ENCODE measurements at places on chromosomes 16 and 17. TPM values are rescaled to one million over a fixed set of nuclear protein-coding genes. Genes with fewer than 3 reads are reported as not detected.

GRCh38 chr17:20066253-20066652, 57.1 kb downstream of the SPECC1 start:
- DNase-seq = peak; percentile 76

CA5A gene
- not detected for total RNA-seq

DNA sequence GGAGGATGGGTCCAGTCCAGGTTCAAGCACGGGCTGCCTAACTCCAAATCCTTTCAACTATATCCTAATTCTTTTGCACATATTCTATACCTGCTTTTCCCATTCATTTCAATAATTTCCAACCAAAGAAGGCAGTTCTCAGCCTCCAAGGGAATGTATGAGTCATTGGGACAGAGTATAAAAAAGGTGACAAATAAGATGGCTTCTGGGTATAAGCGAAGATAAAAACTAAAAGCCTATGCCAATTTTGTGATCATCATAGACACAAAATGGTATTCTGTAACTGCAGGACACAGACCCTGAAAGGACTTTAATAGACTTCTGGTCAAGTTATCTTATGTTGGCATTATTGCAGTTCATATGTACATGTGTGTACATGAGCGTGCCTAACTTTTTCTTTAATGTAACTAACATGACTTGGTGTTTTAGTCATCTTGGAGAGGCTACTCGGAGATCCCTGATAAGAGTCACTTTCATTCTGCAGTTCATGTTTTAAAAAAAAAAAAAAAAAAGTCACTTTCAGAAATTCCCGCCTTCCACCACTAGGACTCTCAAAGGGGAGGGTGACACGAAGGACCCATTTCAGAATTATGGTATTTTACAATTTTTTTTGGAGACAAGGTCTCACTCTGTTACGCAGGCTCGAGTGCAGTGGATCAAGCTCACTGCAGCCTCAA, 17.3 kb downstream of the COG1 start:
- DNase-seq = no peak

GRCh38 chr17:1953831-1954230, 71.3 kb downstream of the RTN4RL1 start:
- no peak for DNase-seq

CCDC154 gene
- total RNA-seq = 1.5 TPM

DNA sequence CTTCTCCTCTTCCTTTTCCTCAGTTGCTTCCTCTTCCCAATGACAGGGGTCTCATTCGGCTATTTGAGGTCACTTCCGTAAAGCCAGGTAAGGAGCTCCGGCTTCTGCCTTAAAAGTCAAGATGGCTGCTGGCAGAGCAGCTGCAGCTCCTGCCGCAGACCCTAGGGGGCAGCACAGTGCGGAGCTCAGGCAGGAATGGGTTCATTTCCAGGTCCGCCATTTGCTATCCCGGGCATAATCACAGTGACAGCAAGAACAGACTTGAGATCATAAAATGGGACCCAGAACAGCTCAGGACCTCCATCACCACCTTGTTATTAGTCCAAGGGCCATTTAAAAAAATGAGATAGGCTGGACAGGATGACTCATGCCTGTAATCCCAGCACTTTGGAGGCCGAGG, 199.5 kb downstream of the ZNF18 start:
- DNase-seq = no peak

DNA sequence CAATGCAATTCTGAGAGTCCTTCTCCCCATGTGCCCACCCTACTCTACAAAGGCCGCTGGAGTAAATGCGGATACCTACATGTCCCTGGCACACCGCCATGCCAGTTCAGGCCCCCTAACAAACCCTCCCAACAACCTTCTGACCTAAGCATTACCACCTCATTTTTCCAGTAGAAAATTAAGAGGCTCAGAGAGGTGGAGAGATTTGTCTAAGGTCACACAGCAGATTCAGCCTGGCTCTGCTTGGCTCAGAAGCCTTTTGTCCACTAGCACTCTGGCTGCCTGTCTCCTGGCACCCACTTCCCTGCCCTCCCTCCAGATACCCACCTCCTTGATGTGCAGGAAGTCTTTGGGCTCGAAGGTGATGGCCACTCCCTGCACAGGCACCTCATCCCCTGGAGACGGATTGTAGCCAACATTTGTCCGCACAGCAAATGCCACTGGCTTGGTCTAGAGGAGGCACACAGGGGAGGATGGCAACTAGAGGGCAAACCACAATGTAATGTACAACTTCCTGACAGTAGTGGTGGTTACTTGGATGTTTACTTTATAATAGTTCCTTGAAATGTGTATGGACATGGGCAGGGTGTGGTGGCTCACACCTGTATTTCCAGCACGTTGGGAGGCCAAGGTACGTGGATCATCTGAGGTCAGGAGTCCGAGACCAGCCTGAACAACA, 10.2 kb downstream of the CACNB1 start:
- DNase-seq = no peak

CFAP97D1 gene
- not detected for total RNA-seq

KRT33B gene
- not detected for total RNA-seq

NUPR1 gene
- total RNA-seq = 46.0 TPM
